ENCODE measurements at places on chromosomes 1 and 21.

DNA sequence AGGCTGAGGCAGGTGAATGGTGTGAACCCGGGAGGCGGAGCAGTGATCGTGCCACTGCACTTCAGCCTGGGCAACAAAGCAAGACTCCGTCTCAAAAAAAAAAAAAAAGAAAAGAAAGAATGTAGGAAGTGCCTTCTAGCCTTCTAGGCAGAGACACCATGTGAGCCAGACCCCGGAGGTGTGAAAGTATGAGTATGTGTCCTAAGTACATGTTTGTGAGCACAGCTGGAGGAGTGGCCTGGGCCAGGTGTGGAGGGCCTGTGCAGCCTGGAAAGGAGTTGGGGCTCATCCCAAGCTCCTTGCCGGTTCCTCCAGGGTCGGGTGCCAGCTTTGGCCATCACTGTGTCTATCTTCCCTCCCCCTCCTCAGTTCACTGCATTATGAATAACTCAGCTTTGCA is 13.0 kb downstream of the SOX13 start:
- no peak for DNase-seq

DNA sequence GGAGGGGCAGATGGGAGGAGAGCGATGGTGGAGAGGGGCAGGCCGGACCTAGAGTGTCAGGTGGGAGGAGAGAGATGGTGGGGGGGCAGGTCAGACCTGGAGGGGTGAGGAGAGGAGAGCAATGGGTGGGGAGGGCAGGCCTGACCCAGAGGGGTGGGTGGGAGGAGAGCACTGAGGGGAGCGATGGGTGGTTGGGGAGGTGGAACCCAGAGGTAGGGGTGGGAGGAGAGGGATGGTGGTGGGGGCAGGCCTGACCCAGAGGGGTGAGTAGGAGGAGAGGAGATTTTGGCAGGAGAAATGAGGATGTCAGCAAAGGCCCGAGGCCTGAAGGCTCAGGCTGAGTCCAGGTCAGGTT is 157.3 kb upstream of the VAMP3 start:
- no peak for DNase-seq

- no peak for DNase-seq
These were observed 62.8 kb downstream of the PIK3CD start for GRCh38 chr1:9714257-9714718.

DNA sequence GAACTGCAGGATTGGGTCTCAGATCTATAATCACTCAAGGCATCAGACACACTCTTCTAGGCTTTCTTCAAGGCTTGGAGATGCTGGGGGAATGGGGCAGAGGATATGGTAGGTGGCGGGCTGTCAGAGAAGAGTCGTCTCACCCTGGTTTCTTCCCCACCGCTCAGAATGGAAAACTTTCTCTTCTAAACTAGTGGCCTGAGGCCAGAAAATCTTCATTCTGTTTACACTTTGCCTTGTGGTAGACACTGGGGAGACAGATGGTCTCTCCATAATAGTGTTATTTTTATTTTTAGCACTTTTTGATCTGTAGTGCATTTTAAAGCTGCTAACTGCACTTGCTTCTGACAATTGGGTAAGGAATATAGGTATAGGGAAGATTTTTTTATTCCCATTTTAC is 2.6 kb downstream of the PRELP start:
- DNase-seq: no peak

DNA sequence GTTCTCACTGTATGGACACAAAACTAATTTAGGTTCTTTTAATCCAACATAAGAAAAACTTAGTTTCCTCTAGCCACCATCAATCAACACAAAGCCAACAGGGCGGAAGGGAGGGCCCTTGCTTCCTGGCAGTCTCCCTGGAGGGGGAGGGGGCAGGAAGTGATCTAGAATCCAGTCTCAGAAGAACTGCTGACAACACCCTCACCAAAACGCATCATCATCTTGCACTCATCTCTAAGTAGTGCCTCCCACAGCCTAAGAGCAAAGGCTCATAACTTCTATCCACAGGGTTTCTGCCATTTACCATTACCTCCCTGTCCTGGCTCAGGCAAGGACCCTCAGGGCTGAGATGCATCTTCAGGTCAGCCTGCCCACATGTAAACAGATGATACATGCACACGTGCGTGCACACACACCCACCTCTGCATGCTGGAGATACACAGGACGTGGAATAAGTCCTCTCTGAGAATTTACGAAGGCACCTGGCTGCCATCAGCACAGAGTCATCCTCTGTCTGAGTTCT is 20.5 kb downstream of the HIVEP3 start:
- DNase-seq: no peak

GRCh38 chr1:41447995-41448770 is 36.3 kb downstream of the EDN2 start:
- DNase-seq: no peak

DNA sequence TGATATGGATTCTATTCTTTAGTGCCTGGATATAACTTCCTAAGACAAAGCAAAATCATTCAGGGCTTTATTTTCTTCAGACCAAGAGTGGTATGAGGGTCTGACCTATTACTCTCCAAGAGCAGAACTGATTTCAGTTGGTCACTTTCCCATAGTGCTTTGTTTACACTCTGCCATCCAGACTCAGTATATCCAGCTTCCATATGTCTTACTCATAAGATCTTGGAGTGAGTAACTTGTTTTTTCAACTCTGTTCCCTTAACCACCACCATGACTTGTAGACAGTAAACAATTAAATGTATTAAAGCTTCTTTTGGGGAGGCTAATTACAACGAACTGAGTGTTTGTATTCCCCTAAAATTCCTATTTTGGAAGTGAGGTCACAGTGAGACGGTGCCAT is 83.4 kb downstream of the USP24 start:
- no peak for DNase-seq

GRCh38 chr1:30872033-30872947 is 36.3 kb downstream of the SDC3 start:
- DNase-seq: no peak

DNA sequence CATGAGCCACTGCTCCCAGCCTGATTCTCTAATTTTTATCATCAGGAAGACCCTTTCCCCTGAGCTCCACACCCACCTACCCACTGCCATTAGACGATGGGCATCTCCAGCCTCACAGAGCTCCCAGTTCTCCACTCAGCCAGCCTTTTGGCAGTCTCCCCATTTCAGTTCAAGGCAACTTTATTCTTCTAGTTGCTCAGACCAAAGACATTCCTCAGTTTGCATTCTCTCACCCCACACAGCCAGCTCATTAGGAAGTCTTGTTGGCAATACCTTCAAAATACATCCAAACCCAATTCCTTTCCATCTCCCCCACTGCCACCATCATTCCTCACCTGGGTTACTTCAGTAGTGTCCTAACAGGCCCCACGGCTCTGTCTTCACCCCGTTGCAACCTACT is 53.4 kb upstream of the COX20 start:
- DNase-seq: no peak

GRCh38 chr1:57319791-57320190 is 104.1 kb downstream of the DAB1 start:
- DNase-seq: no peak

DNA sequence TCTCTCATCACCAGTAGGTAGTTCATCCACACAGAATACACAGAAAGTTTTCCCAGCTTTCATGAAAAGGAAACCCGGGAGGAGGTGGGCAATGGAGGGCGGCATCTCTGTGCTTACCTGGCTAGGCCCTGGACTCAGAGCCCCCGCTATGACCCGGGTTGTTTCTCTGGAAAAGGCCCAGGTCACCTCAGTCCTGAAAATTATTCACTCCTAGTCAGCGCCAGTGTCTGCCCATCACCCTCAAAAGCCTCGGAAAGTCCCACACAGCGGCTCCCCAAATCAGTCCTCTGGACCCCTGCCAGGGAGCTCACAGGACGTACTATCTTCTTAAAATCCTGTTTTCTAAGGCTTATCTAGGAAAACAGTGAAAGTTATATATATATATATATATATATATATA is 51.2 kb downstream of the TCP10L start:
- DNase-seq: no peak

- DNase-seq: no peak
These were observed 31.9 kb downstream of the SEC16B start for GRCh38 chr1:177937931-177938330.

- DNase-seq: no peak
These were observed 508.7 kb downstream of the DPYD start for GRCh38 chr1:97412166-97412565.

- DNase-seq: no peak
These were observed 75.0 kb upstream of the DUSP10 start for GRCh38 chr1:221816899-221817298.

- DNase-seq: no peak
These were observed 142.2 kb downstream of the SLC45A1 start for GRCh38 chr1:8460132-8460544.

- no peak for DNase-seq
These were observed 64.4 kb upstream of the PTGFR start for GRCh38 chr1:78426408-78426807.

DNA sequence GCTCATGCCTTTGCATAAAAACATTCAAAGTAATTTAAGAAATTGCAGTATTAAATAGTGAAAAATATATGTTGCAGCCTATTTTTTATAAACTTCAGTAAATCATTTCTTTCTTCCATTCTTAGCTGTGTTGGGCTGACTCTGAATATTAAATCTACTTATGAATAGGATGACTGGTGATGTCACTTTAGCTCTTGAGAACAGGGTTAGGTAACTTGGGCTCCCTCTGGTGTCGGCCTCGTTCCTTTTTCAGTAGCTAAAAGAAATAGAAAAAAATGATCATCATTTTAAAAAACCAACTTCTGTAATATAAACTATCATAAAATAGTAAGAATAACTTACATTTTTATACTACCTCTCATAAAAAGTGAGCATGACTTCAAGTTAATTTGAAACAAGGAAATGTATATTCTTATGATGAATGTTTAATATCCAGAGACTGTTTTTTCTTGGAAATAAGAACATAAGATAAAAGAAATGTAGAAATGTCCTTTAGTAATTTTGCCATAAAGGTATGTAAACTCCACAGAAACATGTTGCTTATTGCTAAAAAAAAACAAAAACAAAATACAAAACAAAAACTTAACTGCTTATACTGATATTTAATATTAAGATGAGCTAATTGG is 26.8 kb upstream of the NCAM2 start:
- no peak for DNase-seq

GRCh38 chr1:205285381-205286101 is 36.0 kb downstream of the NUAK2 start:
- no peak for DNase-seq

DNA sequence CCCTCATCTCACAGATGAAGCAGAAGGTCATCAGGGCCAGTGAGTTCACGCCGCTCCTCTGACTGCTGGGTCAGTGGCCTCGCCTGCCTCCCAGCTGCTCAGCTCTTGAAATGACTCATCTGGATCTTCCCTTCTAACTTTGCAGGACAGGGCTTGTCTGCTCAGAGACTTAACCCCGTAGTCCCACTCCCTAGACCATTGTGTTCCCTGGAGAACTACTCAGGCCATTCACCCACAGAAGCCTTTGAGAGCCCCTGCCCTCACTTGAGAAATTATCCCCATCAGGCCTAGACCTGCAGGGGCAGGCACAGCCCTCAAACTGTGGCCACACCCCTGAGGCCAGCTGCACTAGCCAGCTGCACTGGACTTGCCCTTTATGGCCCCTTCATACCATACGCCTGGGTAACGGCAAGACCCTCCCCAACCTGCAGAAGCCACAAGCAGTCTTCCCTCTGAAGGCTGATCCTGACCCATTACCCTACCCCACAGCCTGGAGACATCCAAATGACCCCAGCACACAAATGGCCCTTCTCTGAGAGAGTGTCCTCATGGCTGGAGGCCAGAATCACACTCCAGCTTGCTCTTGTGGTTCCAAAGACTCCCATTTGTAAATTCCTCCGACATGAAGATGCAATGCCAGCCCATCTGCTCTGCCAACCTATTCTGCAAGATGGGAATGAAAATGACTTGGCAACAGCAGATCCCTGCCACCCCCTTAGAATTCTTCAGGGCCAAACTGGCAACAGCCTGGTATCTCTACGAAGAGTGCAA is 33.2 kb downstream of the RCSD1 start:
- no peak for DNase-seq

DNA sequence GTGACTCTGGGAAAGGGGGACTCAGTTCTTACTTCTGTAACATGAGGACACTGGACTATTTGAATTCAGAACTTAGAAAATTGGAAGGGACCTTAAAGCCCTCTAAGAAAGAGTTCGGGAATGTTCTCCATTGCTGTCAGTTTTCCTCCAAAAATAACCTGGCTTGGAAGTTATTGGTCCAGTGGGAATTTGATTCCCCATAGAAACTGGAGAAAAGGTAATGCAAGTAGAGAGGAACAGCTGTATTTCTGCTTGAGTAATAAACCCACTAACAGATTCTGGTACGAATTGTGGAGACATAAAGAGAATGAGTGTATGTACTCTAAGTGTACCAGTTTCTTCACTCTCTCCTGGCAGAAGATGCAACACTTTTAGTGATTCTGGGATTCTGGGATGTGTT is 1.8 kb downstream of the ZBED6 start:
- DNase-seq: no peak

DNA sequence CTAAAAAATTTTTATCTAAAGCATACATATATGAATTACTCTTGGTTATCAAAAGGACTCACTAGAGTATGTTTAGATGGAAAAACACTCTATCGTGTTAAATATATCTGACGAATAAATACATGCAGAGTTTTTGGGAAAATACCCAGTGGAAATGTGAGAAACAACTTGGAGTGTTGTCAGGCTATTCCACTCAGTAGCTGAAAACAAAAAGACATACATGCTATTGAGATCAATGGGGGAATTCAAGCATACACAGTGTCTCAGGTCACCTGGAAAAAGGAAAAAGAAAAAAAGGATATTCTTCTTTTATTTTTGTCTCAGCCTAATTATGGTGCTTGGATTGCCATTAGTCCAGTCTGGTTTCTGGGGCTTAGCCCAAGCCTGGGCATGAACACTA is 247.0 kb upstream of the LYPLAL1 start:
- DNase-seq: no peak

- no peak for DNase-seq
These were observed 91.7 kb upstream of the DSCAM start for GRCh38 chr21:40938611-40939010.

DNA sequence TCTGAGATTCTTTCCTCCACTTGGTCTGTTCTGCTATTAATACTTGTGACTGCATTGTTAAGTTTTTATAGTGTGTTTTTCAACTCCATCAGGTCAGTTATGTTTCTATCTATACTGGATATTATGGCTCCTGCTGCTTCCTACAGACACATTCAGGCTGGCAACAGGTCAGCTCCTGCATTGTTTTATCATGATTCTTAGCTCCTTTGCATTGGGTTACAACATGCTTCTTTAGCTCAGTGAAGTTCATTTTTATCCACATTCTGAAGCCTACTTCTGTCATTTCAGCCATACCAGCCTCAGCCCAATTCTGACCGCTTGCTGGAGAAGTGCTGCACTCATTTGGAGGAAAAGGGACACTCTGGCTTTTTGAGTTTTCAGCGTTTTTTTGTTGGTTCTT is 37.3 kb upstream of the F3 start:
- no peak for DNase-seq

- no peak for DNase-seq
These were observed 147.1 kb downstream of the CNIH3 start for GRCh38 chr1:224763126-224763775.

All from omental fat pad (tissue), 4 donors.